ENCODE measurements at places on chromosomes 2 and 18. TPM values are rescaled to one million over a fixed set of nuclear protein-coding genes. Genes with fewer than 3 reads are reported as not detected.

TWIST2 gene
- 1.2 TPM for total RNA-seq

GULP1 gene
- total RNA-seq, result 15.7 TPM

DNA sequence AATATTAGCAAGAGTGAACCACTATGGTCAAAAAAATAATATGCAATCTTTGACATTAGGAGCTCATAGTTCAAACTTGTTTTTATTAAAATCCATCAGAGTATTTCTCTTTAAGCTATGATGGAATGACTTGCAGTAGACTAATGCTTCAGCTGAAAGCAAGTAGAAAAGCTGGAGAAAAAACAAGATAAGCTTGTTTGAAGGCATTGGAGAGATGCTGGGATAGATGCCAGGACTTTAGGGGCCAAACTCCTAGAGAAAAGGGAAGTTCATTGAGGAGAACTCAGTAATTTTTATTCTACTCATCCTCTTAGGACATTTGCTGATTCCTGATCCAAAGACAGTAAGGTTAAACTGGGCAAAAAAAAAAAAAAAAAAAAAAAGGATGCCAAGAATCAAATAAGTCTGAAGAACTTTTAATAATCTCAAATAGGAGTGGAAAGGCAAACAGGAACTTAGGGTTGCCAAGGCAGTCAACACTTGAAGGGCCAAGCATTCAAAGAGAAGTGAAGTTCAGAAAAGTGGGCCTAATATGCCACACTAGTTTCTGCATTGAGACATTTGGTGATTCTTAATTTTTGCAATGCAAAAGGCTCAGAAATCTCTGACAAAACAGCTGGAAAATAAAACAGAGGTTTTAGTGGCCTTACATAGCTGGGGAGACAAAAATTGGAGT lies 19.7 kb upstream of the AFF3 start:
- no peaks in the 10 kb centered on the region for H3K4me1 ChIP-seq

DSG2 gene
- 1.8 TPM for total RNA-seq

DNA sequence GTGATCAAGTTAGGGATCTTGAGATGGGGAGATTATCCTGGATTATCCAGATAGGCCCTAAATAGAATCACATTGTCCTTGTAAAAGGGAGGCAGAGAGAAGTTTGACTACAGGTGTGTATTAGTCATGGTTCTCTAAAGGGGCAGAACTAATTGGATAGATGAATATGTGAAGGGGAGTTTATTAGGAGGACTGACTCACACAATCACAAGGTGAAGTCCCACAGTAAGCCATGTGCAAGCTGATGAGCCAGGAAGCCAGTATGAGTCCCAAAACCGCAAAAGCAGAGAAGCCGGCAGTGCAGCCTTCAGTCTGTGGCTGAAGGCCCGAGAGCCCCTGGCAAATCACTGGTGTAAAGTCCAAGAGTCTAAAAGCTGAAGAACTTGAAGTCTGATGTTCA lies 275.8 kb downstream of the KCNS3 start:
- H3K27me3 ChIP-seq, result no peaks in the 10 kb centered on the region
- no peak overlapping the region for H3K4me3 ChIP-seq
- DNase-seq, result no peak
- peak overlapping the region; percentile 75 for H3K27ac ChIP-seq
- H3K4me1 ChIP-seq, result peaks cover 13% of the 10 kb centered on the region
- no peaks in the 10 kb centered on the region for H3K36me3 ChIP-seq

GRCh38 chr18:267380-267687 lies 513 bp downstream of the THOC1 start:
- peaks cover 34% of the 10 kb centered on the region for H3K36me3 ChIP-seq
- H3K27me3 ChIP-seq, result no peaks in the 10 kb centered on the region
- peak overlapping the region; percentile 76 for H3K4me3 ChIP-seq
- no peak for DNase-seq

GRCh38 chr2:133734716-133735495 lies 166.6 kb upstream of the NCKAP5 start:
- no peaks in the 10 kb centered on the region for H3K27me3 ChIP-seq
- no peaks in the 10 kb centered on the region for H3K4me1 ChIP-seq
- no peaks in the 10 kb centered on the region for H3K36me3 ChIP-seq
- no peak for DNase-seq
- H3K27ac ChIP-seq, result no peak overlapping the region

GRCh38 chr2:46335391-46336282 lies 38.4 kb downstream of the EPAS1 start:
- peaks cover 95% of the 10 kb centered on the region for H3K4me1 ChIP-seq
- H3K4me3 ChIP-seq, result peak overlapping the region; percentile 54
- no peaks in the 10 kb centered on the region for H3K27me3 ChIP-seq
- H3K36me3 ChIP-seq, result no peaks in the 10 kb centered on the region
- H3K27ac ChIP-seq, result peak overlapping the region; percentile 79

NT5C1B gene
- total RNA-seq, result not detected

GRCh38 chr2:235860871-235861270 lies 307.3 kb downstream of the GBX2 start:
- H3K4me3 ChIP-seq, result no peak overlapping the region
- no peaks in the 10 kb centered on the region for H3K36me3 ChIP-seq
- H3K27ac ChIP-seq, result no peak overlapping the region
- no peak for DNase-seq
- no peaks in the 10 kb centered on the region for H3K4me1 ChIP-seq
- no peaks in the 10 kb centered on the region for H3K27me3 ChIP-seq

ANKRD62 gene
- total RNA-seq, result not detected

DNA sequence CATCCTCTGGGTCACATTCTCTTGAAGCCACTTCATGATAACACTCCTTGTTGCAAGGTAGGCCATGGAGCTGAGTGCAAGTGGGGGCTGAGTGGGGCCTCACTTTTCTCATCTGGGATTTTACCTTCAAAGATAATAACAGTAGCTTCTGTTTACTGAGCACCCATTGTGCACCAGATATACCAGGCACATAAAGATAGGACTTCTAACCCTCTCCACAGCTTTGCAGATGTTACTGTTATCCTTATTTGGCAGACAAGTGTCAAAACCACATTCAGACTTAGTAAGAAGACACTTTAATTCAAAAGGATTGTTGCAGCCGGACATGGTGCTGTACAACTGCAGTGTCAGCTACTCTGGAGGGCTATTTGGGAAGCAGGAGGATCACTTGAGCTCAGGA lies 12.8 kb upstream of the FAM136A start:
- no peaks in the 10 kb centered on the region for H3K36me3 ChIP-seq
- H3K27ac ChIP-seq, result no peak overlapping the region
- H3K27me3 ChIP-seq, result no peaks in the 10 kb centered on the region
- H3K4me3 ChIP-seq, result no peak overlapping the region
- DNase-seq, result no peak
- no peaks in the 10 kb centered on the region for H3K4me1 ChIP-seq

DNA sequence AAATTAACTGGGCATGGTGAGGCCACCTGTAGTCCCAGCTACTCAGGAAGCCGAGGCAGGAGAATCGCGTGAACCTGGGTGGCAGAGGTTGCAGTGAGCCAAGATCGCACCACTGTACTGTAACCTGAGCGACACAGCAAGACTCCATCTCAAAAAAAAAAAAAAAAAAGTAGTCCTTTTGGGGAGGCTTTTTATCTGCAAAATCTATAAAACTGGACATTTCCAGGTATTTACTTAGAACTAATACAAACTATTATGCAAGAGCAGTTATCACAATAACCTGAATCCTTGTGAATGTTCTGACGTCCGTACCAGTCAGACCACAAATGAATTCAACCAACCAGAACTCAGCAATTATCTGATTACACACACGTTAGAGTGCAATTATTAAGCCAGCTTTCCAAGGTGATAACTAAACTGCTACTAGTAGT lies 8.8 kb upstream of the RAPH1 start:
- H3K4me1 ChIP-seq, result no peaks in the 10 kb centered on the region
- no peak overlapping the region for H3K27ac ChIP-seq
- DNase-seq, result no peak
- H3K4me3 ChIP-seq, result no peak overlapping the region
- no peaks in the 10 kb centered on the region for H3K27me3 ChIP-seq

GRCh38 chr2:72984172-72984671 lies 66.9 kb downstream of the EMX1 start:
- H3K27ac ChIP-seq, result peak overlapping the region; percentile 61
- H3K27me3 ChIP-seq, result no peaks in the 10 kb centered on the region
- DNase-seq, result no peak
- H3K4me1 ChIP-seq, result peaks cover 40% of the 10 kb centered on the region

GRCh38 chr18:65298422-65298821 lies 452.4 kb upstream of the CDH7 start:
- no peaks in the 10 kb centered on the region for H3K27me3 ChIP-seq
- H3K4me3 ChIP-seq, result no peak overlapping the region
- no peaks in the 10 kb centered on the region for H3K36me3 ChIP-seq

Measured in psoas muscle (tissue), 8 donors.